Jurkat, Clone E6-1 (cell line): ENCODE measurements at places on chromosomes 6 and 20.

GRCh38 chr20:34949120-34949519 lies 6.5 kb downstream of the GSS start:
- DNase-seq: no peak

DNA sequence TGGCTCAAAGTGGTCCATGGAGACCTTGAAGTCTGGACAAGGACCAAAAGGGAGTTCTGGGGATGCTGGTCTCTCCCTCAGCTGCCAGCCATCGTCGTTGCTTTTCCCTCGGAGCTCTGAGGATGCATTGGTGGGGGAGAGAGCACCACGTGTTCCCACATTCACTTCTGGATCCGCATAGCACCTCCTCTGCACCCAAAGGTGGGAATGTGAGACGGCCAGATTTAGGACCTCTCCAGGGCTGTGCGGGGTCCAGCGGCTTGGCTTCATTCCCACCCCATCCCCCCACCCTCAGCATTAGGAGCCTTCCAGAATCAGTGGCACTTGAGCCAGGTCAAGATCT lies 1.1 kb downstream of the EPB41L1 start:
- DNase-seq: no peak

GRCh38 chr6:125956506-125957390 lies at the start of gene HINT3:
Gene HINT3 (plus strand): TSS chr6:125956770. CDS start chr6:125956978, 208 bp downstream.
- peak; percentile 97 for DNase-seq

DNA sequence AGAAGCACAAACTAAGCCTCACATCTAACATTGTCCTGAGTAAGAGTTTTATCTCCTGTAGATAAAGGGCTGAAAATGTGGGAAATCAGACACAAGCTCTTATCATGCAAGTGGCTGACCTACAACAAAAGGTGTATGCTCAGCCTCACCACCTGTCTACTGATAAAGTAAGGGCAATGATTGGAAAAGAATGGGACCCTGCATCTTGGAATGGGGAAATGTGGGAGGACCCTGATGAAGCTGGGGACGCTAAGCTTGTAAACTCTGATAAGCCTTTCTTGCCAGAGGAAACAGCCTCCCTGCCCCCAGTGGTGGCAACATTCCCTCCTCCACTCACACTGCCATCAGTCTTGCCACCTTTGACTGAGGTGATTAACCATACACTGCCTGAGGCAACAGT lies 166.6 kb downstream of the KHDRBS2 start:
- DNase-seq: no peak

- no peak for DNase-seq
Observed at GRCh38 chr6:69098910-69099309, 463.8 kb downstream of the ADGRB3 start.

- DNase-seq: no peak
Observed at GRCh38 chr6:52707963-52708680, 37.2 kb downstream of the TMEM14A start.

GRCh38 chr6:37576336-37576737 lies 76.6 kb upstream of the CCDC167 start:
- DNase-seq: no peak

GRCh38 chr20:53493311-53493857 lies 100.3 kb downstream of the ZNF217 start:
- no peak for DNase-seq

DNA sequence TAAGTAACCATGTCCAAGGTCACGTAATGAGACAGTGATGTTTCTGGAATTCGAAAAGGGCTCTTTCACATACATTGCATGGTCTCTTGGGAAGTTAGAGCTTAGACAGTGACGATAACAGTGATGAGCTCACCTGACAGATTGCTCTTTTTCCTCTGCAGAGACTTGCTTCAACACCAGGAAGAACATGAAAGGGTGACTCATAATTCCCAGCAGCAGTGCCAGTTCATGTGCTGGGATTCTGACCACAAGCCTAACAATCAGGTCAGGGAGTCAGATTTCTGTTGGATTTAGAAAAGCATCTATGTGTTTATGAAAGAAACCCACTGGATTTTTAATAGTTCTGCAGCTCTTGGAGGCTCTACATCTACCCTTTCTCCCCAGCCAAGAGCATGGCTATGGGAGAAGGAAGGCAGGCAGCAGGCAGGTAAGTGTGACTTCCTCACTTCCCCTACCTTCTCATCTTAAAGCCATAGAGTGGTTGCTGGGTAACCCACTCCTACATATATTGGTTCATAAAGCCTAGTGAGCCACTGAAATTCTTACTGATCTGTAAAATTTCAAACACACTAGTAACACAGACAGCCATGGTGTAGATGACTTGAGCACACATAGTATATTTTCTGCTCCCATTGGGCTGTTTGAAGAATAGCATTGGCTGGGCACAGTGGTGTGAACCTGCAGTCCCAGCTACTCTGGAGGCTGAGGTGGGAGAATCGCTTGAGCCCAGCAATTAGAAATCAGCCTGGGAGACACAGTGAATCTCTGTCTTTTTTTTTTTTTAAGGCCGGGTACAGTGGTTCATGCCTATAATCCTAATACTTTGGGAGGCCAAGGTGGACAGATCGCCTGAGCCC lies 44.4 kb upstream of the LOC128125822 start:
- no peak for DNase-seq

DNA sequence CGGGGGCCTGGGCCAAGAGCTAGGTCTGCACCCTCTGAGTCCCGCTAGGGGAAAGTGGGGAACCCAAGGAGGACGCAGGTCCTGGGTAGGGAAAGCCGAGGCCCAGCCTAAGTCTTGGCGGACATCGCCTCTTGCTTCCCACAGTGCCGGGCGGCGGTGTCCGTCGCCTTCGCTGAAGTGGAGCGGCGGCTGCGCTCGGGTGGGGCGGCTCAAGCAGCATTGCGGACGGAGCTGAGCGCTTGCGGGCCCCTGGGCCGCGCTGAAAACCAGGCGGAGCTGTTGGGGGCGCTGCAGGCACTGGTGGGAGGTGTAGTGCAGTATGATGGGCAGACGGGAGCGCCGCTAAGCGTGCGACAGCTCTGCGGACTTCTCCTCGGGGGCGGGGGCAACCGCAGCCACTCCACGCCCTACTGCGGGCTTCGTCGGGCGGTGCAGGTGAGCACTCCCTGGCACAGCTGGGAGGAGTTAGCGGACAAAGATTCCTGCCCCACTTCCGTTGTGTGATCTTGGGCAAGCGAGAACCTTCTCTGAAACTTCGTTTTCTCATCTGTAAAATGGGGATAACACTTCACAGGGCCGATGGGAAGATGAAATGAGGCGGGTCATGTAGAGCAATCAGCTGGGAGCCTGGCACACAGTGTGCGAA lies 4.2 kb downstream of the PRSS16 start:
- DNase-seq: peak; percentile 78

- DNase-seq: no peak
Observed at GRCh38 chr6:143531720-143532499, 20.4 kb upstream of the FUCA2 start.

DNA sequence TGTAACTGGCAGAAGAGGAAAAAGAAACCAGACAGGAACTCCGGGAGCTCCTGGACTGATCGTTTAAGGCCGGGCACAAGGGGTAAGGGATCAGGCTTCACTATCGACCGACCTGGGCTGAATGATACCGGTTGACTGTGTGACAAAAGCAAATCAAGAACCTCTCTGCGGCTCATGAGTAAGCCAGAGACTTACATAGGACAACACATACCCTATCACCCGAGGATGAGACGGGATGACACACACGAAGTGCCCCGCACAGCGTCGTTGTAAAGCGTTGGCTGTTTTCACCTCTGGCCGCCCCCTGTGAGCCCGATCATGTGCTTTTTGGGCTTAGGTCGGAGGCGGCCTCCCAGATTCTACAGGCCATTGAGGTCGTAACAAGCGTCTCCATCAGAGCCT lies 695 bp upstream of the TGIF2 start:
- DNase-seq: no peak

DNA sequence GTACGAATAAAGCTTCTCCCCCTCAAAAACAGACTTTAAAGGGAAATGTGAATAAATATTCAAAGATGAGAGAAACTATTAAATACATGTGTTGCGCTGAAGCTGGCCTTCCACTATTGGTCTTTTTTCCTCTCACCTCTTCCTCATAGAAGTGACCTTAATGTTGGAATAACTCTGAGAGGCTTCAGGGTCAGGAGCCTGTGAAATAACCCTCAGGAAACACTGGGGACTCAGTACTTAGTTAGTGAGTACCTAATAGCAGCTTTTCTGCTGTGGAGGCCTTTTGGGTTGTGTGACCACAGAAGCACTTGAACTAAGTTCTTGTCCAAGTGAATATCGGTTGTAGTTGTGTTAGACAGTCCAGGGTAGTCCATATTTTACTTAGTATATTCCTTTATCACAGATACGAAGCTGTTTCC lies 799 bp upstream of the SHPRH start:
- DNase-seq: no peak

- no peak for DNase-seq
Observed at GRCh38 chr6:139847457-139847813, 473.0 kb upstream of the CITED2 start.

DNA sequence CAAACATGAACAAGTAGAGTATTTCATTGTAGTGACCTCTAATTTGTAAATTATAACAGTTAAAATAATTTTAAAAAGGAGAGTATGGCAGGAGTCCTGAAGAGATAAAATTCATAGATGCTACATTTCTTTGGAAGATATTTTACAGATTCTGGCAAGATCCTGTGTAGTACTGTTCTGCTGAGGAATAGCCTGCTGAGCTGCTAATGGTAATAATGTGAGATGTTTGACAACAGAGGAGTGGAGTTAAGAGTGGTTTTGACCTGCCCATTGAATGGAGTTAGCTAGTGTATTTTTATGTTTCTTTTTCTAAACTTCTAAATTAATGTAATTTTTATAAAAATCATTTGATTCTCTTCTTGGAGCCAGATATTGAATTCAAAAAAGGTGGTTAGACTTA lies 11.8 kb downstream of the CLVS2 start:
- no peak for DNase-seq

GRCh38 chr6:74070711-74071110 lies 374.7 kb downstream of the CD109 start:
- DNase-seq: no peak

- DNase-seq: no peak
Observed at GRCh38 chr20:3767110-3767426, 485 bp downstream of the ADISSP start.

DNA sequence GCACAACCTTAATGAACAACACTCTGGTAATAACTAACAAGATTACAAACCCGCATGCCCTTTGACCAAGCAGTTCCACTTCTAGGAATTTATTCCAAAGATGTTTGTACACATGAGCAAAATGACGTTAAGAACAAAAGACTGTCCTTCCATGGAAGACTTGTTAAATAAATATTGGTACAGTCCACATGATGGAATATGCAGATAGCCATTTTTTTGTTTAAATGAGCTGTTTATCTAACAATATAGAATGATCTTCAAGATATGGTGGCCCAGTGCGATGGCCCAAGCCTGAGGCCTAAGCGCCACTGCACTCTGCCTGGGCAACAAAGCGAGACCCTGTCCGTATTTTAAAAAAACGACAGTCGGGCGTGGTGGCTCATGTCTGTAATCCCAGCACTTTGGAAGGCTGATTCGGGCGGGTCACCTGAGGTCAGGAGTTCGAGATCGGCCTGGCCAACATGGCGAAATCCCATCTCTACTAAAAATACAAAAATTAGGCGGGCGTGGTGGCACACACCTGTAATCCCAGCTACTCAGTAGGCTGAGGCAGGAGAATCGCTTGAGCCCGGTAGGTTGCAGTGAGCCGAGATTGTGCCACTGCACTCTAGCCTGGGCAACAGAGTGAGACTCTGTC lies 7.4 kb upstream of the AHCY start:
- no peak for DNase-seq

GRCh38 chr6:36826520-36827227 lies 12.6 kb downstream of the CPNE5 start:
- no peak for DNase-seq

- DNase-seq: peak; percentile 70
Observed at GRCh38 chr6:110528101-110528929, 51.9 kb upstream of the SLC22A16 start.

DNA sequence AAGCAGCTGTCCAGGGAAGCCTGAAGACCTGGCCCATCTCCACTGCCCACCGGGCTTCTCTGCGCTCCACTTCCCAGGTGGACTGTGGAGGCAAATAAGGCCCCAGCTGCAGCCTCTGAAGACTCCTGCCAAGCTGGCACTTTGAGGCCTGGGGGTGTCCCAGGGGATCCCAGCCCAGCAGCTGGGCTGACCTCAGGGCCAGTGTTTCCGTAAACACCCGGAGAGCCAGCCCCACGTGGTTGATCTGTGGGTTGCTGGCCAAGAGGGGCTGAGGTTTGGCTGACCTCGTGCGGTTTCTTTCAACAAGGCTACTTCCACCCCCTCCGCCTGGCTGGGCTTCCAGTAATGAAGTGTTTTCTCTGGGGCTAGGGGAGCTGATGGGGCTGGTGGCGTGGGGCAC lies 12.4 kb upstream of the CCN5 start:
- no peak for DNase-seq

- no peak for DNase-seq
Observed at GRCh38 chr6:86949771-86950170, 12.4 kb downstream of the HTR1E start.

DNA sequence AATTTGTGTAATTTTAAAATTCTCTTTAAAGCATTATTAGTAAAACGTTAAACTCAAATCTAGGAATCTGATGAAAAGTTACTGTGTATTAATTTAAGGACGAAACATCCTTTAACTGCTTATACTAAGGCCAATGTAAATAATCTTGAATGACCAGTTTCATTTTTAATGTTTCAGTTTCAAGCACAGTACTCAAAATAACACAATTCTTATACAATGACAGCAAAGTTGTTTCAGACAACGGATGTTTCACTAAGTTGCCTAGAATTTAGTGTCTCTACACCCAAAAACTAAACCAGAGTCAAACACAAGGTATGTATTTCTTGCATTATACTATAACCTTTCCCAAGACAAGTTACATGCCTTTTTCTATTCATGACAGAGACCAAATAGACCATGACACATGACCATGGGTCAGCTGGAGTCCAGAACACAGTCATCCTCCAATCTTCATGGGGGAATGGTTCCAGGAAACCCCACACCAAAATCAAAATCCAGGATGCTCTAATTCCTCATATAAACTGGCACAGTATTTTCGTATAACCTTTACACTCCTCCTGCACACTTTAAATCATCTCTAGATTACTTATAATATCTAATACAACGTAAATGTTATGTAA lies 7.7 kb downstream of the PHIP start:
- no peak for DNase-seq

DNA sequence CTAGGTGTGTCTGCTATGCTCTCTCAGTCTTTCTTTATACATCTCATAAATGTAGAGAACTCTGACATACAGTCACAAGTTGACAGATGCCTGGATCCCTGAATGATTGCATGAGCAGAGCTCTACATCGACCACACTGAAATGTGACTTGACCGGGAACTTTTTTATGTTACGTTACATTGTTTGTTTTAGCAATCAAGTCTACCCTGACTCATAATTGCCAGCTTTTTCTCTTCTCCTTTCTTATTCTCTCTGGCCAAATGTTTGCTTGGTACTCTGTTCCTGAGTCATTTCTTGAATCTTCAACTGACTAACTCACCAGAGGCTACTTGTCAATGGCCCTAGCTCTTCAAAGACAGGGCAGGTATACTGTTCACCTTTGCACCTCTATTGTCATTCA lies 213.6 kb upstream of the DTNBP1 start:
- no peak for DNase-seq

- peak; percentile 29 for DNase-seq
Observed at GRCh38 chr6:37860226-37860839, 40.8 kb downstream of the ZFAND3 start.
